ENCODE measurements at places on chromosomes 1 and 21. TPM values are rescaled to one million over a fixed set of nuclear protein-coding genes. Genes with fewer than 3 reads are reported as not detected.

UTS2 gene
- total RNA-seq: not detected

SLC45A3 gene
- 11.6 TPM for total RNA-seq

VAMP3 gene
- 205 TPM for total RNA-seq

TMEM240 gene
- total RNA-seq: 1.7 TPM

All from glomerular endothelial cell (primary cell).